Stimulated activated CD4-positive, alpha-beta T cell treated with anti-CD3 and anti-CD28 coated beads, Interleukin-4, amount 100 ng/mL, for 48 hours (primary cell): ENCODE measurements at places on chromosomes 2 and 18.

DNA sequence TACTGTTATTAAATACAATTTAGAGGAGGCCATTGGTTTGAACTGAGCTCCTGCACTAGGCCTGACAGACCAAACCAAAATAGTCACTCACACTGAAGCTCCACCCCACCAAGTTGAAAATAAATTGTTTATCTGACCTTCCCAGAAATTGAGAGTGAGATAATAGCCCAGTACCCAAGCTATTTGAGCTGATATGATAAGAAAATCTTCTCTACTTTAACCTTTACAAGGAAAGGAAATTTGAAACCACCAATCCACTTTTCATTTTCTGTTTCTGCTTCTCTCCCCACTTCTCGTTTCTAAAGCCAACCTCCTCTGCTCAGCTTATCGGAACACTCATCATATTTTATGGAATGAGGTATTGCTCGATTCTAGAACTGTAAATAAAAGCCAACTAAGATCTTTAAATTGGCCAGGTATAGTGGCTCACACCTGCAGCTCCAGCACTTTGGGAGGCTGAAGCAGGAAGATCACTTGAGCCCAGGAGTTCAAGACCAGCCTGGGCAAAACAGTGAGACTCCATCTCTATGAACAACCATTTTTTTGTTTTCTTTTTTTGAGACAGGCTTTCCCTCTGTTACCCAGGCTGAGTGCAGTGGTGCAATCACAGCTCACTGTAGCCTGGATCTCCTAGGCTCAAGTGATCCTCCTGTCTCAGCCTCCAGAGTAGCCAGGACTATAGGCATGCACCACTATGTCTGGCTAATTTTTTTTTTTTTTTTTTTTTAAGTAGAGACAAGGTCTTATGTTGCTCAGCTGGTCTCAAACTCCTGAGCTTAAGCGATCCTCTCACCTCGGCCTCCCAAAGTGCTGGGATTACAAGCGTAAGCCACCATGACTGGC lies 13.3 kb upstream of the GALM start:
- no peak for DNase-seq

DNA sequence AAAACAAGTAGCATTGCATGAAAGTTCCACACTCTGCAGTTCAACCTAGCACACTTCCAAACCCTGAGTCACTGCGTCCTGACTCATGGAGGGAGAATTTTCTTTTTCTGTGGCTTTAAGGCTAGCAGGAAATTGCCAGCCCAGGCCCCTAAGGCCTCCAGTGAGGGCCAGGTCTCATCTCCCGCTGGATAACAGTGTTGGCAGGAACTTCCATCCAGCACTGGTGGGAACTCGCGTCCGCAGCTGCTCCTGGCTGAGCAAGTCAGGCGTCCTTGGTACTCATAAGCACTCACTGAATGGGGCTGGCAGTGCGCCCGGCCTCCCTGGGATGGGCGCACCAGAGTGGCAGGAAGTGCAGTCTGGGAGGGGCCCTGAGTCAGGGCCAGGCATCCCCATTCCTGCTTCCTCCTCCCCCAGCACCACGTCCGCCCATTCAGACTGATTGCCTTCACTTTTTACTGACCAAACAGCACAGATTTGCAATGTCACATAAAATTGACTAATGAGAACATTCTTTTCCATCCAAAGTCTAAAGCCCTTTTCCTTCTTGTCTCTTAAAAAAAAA lies 14.3 kb downstream of the MALL start:
- no peak for DNase-seq

DNA sequence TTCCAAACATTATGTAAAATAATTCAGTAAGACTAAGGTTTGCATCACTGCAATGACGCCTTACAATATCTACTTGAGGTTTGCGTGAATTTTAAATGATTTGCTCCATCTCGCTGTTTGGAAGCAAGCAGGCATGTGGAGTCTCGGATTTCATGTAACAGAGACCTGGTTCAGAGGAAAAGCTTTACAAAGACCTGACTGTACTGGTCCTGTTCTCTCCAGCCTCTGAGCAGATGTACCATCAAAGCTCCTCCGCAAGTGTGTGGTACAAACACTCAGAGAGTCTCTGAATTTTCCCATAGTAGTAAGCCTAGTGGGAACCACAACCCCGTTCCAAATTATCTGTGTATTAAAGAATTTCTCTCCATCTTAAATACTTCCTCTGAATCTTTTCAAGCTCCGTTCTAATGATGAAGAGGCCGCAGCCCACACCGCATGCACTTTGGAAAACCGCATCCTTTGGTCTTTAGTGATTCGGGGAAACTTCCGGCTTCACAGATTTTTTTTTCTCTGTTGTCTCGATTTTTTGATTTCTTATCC lies 728.1 kb upstream of the SOX11 start:
- no peak for DNase-seq

DNA sequence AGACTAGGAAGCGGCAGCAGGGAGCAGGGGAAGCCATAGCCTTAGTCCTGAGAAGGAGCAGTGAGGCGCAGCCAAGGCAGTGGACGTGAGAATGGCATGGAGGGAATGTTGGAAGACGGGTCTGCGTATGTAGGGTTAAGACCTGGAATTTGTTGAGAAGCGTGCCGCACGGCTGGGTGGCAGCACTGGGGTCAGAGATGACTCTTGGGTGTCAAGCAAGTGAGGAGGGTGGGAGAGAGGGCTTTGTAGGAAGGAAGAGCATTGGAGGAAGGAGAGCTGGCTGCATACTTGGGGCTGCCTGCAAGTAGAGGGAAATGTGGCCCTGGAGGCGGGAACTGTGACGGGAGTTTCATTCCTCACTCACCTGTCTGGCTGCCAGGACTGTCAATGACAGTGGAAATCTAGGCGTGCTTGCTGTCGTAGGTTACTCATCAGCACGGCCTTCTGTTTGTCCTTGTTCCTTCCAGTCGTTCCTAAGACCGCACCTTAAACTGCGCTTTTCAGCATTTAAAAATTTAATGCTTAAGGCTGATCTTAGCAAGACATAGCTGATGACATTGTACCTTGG lies 108.0 kb downstream of the ITGB1BP1 start:
- DNase-seq, result no peak

- DNase-seq, result no peak
These were observed 9.2 kb upstream of the CD28 start for GRCh38 chr2:203697190-203697589.

GRCh38 chr18:70462078-70462439 lies 173.2 kb downstream of the SOCS6 start:
- no peak for DNase-seq
